ENCODE measurements at places on chromosomes 1 and 21.

- DNase-seq: no peak
Observed at GRCh38 chr1:68363339-68363738, 86.4 kb downstream of the RPE65 start.

- no peak for DNase-seq
Observed at GRCh38 chr1:238119060-238119459, 228.3 kb upstream of the ZP4 start.

DNA sequence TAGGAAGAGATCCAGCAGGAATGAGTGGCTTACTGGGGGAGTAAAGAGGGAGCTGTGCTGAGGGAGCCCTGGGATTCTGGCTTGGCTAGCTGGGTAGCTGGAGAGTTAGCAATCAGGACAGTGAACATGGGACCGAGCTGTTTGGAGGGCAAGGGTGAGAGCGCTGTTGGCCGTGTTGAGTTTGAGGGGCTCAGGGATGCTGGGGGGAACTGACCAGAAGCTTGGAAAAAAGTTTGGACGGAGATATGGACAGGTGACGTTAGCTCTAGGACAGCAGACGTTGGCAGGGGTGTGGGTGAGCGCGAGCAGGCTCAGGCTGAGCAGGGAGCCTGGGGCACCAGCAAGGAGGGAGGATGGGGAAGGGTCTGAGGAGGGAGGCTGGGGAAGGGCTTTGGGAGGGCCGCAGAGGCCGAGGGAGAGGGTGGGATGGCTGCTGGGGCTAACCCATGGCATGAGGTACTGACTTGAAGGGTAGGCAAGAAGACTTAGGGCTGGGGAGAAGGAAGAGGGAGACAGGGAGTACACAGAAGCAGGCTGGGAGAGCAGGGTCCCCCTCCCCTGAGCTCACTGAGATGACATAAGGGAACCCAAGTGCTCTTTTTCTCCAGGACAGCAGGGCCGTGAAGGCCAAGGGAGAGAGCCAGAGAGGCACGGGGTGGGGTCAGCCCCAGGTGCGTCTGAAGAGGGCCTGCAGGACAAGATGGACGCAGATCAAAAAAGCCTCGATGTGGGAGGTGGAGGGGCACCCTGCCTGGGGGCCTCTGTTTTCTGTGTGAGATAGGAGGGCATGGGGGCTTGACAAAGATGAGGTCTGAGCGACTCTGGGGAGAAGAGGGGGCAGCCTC, 8.2 kb downstream of the SH2D2A start:
- no peak for DNase-seq

DNA sequence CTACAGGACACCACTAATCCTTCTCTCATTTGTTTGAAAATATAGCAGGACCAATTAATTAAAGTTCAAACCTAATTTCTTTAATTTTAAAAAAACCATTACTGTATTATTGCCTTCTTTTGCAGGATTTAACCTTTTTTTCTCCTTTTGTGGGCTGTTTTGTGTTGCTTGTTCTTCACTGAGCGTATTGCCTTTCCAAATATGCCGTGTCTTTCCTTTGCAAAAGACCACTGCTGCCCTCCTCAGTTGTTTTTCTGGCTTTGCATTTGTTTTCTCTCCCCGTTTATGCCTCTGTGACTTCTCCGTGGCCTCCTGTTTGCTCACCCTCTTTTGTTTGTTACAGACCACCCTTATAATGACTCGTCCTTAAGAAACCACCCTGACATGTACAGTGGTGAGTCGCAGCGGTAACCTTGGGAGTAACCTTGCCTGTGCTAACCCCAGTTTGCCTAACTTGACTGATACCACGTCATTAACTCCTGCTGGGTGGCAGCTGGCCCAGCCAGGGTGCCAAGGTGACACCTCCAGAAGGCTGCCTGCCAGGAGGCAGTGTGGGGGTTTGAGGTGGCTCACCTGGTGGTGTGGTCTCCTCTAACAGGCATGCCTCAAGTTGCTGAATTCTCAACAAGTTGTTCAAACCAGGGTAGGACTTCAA, 81.1 kb upstream of the CNTN2 start:
- no peak for DNase-seq

- DNase-seq: no peak
Observed at GRCh38 chr1:93638981-93639380, 42.7 kb downstream of the BCAR3 start.

GRCh38 chr1:245698860-245699259, 544.1 kb downstream of the KIF26B start:
- DNase-seq: no peak

- DNase-seq: no peak
Observed at GRCh38 chr1:111209622-111210021, 9.2 kb upstream of the DENND2D start.

- DNase-seq: no peak
Observed at GRCh38 chr1:187390215-187390818, 561.6 kb downstream of the PLA2G4A start.

GRCh38 chr1:200426196-200426595, 16.4 kb upstream of the ZNF281 start:
- DNase-seq: no peak

DNA sequence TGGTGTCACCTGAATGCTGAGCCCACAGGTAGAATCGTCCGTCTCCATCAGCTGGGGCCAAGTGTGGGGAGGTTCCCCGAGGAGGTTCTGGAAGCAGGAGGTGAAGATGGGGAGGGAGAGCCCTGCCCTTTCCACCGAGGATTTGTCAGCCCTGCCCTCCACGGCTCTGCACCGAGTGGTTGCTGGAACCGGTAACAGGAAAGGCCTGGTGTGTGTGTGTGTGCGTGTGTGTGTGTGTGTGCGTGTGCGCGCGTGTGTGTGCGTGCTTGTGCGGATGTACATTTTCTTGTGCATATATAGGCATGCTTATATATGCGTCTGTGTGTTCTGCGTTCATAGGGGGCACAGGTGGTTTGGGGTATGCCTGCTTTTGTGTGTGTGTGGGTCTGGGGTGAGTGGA, 3.5 kb downstream of the NBL1 start:
- no peak for DNase-seq

GRCh38 chr1:160363010-160363409, 3.9 kb upstream of the NHLH1 start:
- DNase-seq: no peak

- no peak for DNase-seq
Observed at GRCh38 chr1:55168353-55168752, 46.8 kb downstream of the USP24 start.

DNA sequence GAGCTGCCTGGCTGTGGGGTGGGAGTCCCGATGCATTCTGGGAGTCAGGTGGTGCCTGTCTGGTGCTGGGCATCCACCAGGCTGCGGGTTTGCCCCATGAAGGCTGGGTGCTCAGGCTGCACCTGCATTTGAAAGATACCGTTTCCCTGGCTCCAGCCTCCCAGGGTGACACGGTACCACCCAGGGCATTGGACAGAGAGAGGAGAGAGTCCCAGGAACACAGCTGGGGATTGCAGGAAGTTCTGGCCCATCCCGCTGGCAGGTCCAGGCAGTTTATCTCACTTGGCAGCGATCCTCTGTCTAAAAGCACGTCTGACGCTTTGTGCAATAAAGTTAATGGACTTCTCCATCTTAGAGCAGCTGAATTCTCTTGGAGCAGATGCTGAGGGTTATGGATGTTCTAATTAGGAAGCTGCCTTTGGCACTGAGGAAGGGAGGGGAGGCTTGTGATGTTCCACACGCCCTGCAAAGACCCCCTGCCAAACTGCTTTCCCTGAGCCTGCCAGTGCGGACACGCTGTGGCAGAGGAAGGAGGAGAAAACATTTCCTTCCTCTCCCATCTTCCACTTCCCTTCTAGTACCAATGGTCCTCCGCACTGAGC, 246.9 kb downstream of the GRIK3 start:
- DNase-seq: no peak

DNA sequence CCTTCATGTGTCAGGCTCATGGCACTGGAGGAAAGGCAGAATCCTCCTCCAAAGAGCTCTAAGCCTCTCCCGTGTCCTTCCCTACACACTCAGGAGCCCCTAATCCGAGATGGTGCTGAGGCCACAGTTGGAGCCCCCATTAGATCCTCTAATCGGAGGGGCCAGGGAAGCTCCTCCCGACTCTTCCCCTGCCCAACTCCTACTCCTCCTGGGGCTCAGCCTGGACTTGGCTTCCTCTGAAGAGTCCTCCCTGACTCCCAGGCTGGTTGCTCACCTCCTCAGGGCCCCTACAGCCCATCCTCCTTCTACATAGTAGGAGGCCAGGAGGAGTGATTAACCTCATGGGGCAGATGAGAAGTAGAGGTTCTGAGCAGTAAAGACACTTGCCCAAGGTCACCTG, 21.3 kb upstream of the CDCP2 start:
- no peak for DNase-seq

- DNase-seq: no peak
Observed at GRCh38 chr1:217014066-217014465, 290.8 kb upstream of the ESRRG start.

GRCh38 chr1:48498096-48498791, 26.2 kb upstream of the SPATA6 start:
- DNase-seq: peak; percentile 1

- no peak for DNase-seq
Observed at GRCh38 chr1:32966900-32967299, 2.3 kb upstream of the RNF19B start.

- DNase-seq: no peak
Observed at GRCh38 chr21:44499631-44500030, 40.4 kb downstream of the KRTAP10-1 start.

DNA sequence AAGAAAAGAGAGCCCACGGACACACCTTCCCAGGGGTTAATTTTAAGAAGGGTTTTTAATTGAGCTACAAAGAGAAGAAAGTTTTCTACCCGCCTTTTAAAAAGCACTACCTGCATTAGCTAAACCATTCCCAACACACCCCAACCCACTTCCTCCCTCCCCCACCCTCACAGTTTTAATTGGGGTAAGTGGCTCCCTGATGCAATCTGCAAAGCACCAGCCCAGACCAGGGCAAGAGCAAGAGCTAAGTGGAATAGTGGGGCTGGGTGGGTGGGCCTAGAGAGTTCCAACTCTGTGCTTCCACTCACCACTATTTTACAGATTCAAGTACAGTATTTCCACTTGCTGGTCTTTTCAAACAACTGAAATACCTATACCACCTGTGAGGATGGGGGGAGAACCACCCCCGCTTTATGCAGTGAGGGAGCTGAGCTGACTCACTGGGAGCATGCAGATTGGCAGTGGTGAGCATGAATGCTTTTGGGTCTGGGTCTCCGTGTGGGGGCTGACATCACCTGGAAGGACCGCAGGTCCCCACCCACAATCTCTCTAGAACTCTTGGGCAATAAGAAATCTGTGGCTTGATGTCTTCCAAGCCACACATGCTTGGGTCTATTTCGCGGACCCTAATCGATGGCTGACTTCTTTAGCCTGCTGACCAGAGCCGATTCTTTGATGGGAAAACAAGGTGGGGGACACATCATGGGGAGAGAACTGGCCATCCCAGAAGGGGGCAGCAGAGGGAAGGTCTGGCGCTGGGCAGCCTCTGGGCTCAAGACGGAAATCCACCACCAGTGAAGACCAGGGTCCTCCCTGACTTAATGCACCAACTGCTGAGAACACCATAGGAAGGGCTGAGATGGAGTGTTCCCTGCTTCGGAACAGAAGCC, 95.5 kb downstream of the SSBP3 start:
- no peak for DNase-seq

GRCh38 chr1:232440325-232441035, 189.5 kb downstream of the SIPA1L2 start:
- no peak for DNase-seq

DNA sequence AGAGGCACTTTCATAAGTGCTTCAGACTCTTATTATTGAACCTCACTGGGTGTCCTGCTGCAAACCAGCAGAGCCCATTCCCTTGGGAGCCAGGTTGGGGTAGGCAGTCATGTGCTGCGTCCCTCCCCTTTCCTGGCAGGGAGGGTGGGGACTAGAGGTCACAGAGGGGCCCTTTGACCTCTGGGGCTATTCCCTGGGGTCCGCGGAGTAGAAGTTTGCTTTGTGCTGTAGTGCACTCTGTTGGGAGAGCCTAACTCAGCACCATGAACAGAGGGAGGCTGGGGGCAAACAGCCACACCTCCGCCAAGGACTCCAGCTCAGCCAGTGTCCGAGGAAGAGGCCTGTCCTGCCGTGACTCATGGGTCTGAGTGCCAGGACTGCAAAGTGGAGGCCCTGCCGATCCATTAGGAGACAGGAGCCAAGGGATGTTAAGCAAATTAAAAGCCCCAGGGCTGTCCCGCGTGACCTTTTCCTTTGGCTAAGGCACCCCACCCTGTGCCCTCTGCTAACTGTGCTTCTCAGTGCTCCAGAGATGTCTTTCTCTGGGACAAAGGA, 3.0 kb upstream of the IGSF21 start:
- DNase-seq: no peak

DNA sequence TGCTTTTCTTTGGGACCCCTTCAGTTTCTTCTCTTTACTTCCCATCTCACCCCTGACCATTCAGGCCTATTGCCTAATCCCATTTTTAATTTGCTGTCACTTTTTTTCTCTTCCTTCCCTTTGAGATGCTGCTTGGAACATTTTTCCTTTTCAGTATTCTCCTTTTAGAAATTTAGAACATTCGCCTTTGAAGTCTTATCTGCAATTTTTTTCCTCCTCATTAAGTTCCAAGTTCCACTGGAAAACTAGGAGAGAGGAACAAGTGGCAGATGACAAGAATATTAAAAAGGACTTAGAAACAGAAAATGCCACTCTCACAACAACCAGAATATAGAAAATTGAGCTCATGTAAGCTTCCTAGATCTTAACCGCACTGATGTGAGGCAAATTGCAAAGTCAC, 126.6 kb downstream of the PSMG1 start:
- DNase-seq: no peak

DNA sequence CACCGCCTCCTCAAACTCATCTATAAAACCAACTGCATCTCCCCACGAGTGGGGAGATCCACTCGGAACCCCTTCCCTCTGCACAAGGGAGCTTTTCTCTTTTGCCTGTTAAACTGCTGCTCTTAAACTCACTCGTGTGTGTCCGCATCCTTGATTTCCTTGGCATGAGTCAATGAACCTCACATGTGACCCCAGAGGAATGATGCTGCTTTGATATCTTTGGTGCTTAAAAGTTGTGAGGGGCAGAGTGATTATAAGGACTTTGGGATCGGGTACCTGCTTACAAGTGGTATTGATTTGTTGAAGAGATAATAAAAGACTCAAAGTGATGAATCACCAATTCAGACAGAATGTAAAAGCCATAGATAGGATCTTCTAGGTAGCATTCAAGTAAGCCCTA, 125.3 kb downstream of the GREM2 start:
- DNase-seq: no peak

DNA sequence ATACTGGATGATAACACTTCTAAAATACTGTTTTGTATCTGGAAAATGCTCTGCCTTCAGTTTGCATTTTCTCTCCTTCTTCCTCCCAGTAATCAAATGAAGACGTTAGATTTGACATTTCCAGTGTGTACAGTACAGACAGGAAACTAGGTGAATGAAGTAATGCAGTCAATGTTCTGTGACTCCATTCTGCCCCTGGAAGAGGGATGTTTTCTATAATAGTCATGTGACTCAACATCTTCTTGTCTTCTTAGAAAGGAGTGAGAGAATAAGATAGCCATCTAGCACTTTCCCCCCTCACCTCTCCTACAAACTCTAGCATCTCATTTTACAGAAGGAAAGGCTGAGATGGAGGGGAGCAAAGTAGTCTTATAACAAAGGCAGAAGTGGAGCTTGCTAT, 77.6 kb downstream of the DDR2 start:
- no peak for DNase-seq

GRCh38 chr1:75719810-75720209, 4.7 kb upstream of the ACADM start:
- DNase-seq: no peak

- DNase-seq: no peak
Observed at GRCh38 chr1:165168467-165168866, 188.0 kb downstream of the LMX1A start.

GRCh38 chr1:229597877-229598276, 28.0 kb downstream of the TAF5L start:
- no peak for DNase-seq

Data from effector memory CD4-positive, alpha-beta T cell (primary cell).